ENCODE measurements at places on chromosomes 12 and 14. TPM values are rescaled to one million over a fixed set of nuclear protein-coding genes. Genes with fewer than 3 reads are reported as not detected.
A peak's percentile ranks its signal among the peaks of the same experiment; 100 is the strongest.

LTBR gene
- 6.8 TPM for total RNA-seq

- H3K4me1 ChIP-seq, result peaks cover 44% of the 10 kb centered on the region
- peak overlapping the region; percentile 35 for H3K4me3 ChIP-seq
- H3K36me3 ChIP-seq, result no peaks in the 10 kb centered on the region
- peak; percentile 47 for DNase-seq
Measured at GRCh38 chr14:64715628-64716412, 11.6 kb downstream of the PLEKHG3 start.

PZP gene
- total RNA-seq, result 0.39 TPM

- no peaks in the 10 kb centered on the region for H3K27me3 ChIP-seq
- H3K4me1 ChIP-seq, result peaks cover 3% of the 10 kb centered on the region
Measured at GRCh38 chr12:103848917-103849491, 8.0 kb upstream of the NT5DC3 start.

DNA sequence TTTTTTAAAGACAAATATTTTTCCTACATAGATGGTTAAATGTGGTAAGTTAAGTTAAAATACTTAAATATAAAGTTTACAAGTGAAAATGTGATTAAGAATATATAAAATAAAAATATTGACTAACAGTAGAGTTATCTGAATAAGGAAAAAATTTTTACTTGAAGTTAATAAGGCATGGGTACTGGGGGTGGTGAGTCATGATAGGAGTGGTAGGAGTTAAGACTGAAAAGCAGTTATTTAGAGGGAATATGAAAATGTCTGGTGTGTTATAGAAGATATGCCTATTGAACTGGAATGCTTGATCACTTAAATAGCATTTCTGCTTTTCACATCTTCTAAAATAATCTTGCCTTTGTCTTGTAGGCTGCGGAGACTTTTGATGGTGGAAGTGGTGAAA, 68.7 kb downstream of the CCDC91 start:
- H3K4me1 ChIP-seq, result no peaks in the 10 kb centered on the region
- H3K36me3 ChIP-seq, result no peaks in the 10 kb centered on the region
- no peak overlapping the region for H3K27ac ChIP-seq
- no peak for DNase-seq
- H3K27me3 ChIP-seq, result no peaks in the 10 kb centered on the region
- no peak overlapping the region for H3K4me3 ChIP-seq

GRCh38 chr12:57159311-57159710, 11.9 kb upstream of the LRP1-AS start:
- H3K4me1 ChIP-seq, result peaks cover 13% of the 10 kb centered on the region
- no peak overlapping the region for H3K27ac ChIP-seq
- H3K27me3 ChIP-seq, result no peaks in the 10 kb centered on the region
- peaks cover 93% of the 10 kb centered on the region for H3K36me3 ChIP-seq
- H3K4me3 ChIP-seq, result no peak overlapping the region

PPP1R1A gene
- total RNA-seq, result 9.4 TPM

- no peak overlapping the region for H3K27ac ChIP-seq
- H3K4me1 ChIP-seq, result peaks cover 4% of the 10 kb centered on the region
- H3K27me3 ChIP-seq, result no peaks in the 10 kb centered on the region
- H3K4me3 ChIP-seq, result no peak overlapping the region
- no peak for DNase-seq
- no peaks in the 10 kb centered on the region for H3K36me3 ChIP-seq
Measured at GRCh38 chr12:96106137-96106536, 70.8 kb upstream of the LTA4H start.

GRCh38 chr12:104154806-104155205, 16.8 kb upstream of the NFYB start:
- no peaks in the 10 kb centered on the region for H3K27me3 ChIP-seq
- no peaks in the 10 kb centered on the region for H3K36me3 ChIP-seq
- no peak overlapping the region for H3K27ac ChIP-seq
- no peaks in the 10 kb centered on the region for H3K4me1 ChIP-seq
- no peak for DNase-seq

- no peak for DNase-seq
- H3K4me3 ChIP-seq, result no peak overlapping the region
- no peak overlapping the region for H3K27ac ChIP-seq
- no peaks in the 10 kb centered on the region for H3K4me1 ChIP-seq
Measured at GRCh38 chr12:97848051-97848450, 385.4 kb downstream of the RMST start.

DNA sequence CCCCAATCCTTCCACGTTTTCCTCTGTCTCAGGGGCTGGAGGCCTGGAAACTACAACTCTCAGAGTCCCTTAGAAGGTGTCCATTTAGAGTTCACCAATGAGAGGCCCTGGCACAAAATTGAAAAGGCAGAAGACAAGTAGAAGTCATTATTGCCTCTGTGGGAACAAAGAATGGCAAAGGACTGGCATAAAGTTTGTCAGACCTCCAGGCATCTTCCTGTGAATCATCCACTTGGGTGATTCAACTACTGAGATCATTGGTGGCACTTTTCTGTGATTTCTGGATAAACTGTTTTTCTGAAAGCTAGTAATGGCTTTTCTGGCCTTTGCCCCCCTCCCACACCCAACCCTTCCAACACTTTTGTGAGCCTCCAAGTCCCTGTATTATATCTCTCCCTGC, 42.6 kb upstream of the C12orf42 start:
- no peaks in the 10 kb centered on the region for H3K36me3 ChIP-seq
- no peaks in the 10 kb centered on the region for H3K4me1 ChIP-seq
- no peak overlapping the region for H3K27ac ChIP-seq
- no peak overlapping the region for H3K4me3 ChIP-seq

WIF1 gene
- 23.9 TPM for total RNA-seq

- no peak for DNase-seq
- peaks cover 4% of the 10 kb centered on the region for H3K27me3 ChIP-seq
- H3K4me1 ChIP-seq, result peaks cover 22% of the 10 kb centered on the region
- H3K36me3 ChIP-seq, result no peaks in the 10 kb centered on the region
- no peak overlapping the region for H3K27ac ChIP-seq
Measured at GRCh38 chr12:116861320-116861719, 19.9 kb downstream of the HRK start.

DNA sequence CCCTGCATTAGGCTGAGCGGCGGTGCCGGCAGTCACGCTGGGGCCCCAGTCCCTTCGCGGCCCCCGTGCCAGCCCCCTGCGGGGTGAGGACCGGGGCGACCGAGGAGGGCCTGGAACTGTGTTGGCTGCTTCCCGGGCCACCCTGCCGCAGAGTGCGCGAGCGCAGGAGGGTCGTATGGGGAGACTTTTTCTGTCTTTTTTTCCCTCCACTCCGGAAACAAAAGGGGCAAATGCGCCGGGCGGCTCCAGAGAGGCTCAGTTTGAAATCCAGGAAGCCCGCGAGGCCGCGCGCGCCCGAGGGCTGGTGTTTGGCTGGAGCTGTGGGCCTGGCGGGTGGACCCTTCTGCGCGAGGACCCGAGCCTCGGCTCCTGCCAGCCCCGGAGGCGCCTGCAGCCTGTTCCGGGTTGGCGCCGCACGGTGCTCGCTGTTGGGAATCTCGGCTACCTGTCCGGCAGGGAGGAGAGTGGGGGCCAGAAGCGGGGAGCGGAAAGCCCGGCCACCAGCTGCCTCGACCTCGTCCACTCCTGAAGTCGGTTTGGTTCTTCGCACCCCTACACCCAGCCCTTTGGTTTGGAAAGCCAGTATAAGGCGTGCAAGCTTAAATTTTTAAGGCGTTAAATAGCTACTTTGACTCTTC, 638 bp downstream of the PLEKHG3 start:
- H3K27ac ChIP-seq, result peak overlapping the region; percentile 80
- H3K4me1 ChIP-seq, result peaks cover 57% of the 10 kb centered on the region

GRCh38 chr12:131589221-131589897, 121.5 kb upstream of the SFSWAP start:
- no peak for DNase-seq
- no peak overlapping the region for H3K27ac ChIP-seq
- no peaks in the 10 kb centered on the region for H3K27me3 ChIP-seq
- H3K36me3 ChIP-seq, result no peaks in the 10 kb centered on the region
